ENCODE measurements at places on chromosomes 12 and 14.

GRCh38 chr12:60577607-60578006, 981.8 kb downstream of the SLC16A7 start:
- no peak for DNase-seq

DNA sequence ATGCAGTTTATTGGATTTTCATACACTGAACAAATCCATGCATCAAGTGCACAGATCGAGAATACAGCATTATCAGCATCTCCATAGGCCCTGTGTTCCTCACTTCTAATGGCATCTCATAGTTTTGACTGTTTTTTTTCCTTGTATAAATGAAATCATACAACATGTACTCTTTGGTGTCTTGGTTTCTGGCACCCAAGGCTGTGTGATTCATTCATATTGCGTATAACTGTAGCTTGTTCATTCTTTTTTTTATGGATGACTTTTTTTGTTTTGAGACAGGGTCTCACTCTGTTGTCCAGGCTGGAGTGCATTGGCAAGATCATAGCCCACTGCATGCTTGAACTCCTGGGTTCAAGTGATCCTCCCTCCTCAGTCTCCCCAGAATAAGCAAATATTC, 14.3 kb downstream of the RASSF8 start:
- DNase-seq: no peak

DNA sequence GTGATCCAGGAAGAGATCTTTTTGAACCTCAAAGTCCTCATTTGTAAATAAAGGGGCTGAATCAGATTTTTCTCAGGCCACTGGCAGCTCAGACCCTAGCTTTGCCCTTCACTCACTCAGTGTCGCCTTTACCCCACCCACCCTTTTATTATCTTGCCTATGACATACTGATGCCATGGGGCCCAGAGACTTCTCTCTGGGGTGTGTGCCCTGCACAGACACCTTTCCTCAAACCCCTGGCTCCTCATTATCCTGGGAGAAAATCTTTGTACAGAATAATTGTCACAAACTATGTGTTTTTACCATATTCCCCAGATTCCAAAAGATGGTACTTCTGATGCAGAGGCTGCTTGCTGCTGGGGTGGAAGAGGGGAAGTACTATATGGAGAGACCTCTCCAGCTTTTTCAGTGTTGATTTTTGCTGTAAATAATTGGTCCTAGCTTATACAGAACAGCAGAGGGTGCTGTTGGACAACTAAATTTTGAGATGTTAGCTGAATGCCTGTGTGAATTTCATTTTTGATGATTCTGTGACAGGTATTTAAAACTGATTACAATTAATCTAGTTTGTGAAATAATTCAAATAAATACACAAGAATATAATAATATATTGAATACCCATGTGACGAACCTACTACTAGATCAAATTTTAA, 53.9 kb upstream of the DCD start:
- DNase-seq: no peak

DNA sequence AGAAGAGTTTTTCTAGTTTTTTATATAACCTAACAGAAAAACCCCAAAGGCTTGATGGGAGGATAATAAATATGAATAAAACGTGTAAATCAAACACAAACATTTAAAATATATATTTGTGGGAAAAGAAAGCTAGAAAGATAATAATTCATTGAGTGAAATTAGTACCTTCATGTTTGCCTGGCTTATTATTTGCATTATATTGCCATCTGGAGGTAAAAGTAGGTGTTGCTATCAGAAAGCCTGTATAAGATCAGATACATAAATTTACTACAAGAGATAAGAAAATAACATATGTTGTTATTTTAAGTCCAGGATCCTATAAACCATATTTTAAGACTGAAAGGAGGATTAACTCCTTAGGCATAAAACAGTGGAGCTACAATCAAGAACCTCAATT, 77.7 kb downstream of the NTS start:
- DNase-seq: no peak

DNA sequence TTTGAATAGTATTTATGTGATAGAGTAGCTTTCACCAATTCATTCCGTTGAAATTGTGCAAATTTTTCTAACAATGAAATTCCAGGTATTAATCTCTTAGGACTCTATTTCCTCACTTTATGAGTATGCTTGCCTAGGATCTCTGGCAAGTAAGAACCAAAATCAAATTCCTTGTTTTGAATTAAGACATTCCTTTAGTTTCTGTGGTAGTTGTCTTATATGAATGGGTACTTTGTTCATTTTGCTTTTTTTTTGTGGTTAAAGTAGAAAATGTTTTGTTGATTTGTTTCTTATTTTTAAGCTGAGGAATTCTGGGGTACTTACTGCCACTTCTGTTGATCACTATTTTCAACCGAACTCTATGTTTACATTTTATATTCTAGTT, 59.8 kb downstream of the KITLG start:
- no peak for DNase-seq

- no peak for DNase-seq
Observed at GRCh38 chr12:80268924-80269749, 169.8 kb downstream of the OTOGL start.

GRCh38 chr14:30355431-30355913, 203.5 kb upstream of the G2E3 start:
- no peak for DNase-seq

DNA sequence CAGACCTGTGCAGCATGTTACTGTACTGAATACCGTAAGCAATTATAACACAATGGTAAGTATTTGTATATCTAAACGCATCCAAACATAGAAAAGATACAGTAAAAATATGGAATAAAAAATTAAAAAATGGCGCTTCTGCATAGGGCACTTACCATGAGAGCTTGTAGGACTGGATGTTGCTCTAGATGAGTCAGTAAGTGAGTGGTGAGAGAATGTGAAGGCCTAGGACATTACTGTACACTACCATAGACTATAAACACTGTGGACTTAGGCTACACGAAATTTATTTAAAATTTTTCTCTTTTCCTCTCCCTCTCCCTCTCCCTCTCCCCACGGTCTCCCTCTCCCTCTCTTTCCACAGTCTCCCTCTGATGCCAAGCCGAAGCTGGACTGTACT, 194.5 kb upstream of the CDKN3 start:
- DNase-seq: no peak

DNA sequence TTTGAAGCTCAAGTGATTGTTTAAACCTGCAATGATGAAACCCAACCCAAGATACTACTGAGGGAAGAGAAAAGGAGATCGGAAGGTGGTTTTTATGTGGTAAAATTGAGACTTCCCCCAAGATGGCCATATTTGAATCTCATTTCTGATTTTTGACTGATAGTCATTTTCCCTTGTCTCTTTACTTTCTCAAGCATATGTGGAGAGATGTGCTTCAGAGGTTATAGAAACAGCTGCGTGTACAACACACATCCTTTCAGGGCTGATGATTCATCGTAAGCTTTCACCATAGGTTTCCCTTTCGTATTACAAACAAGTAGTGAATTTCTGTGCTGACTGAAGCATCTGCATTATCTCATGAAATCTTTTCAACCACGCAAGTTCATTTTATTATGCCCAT, 276.2 kb downstream of the EMP1 start:
- no peak for DNase-seq

DNA sequence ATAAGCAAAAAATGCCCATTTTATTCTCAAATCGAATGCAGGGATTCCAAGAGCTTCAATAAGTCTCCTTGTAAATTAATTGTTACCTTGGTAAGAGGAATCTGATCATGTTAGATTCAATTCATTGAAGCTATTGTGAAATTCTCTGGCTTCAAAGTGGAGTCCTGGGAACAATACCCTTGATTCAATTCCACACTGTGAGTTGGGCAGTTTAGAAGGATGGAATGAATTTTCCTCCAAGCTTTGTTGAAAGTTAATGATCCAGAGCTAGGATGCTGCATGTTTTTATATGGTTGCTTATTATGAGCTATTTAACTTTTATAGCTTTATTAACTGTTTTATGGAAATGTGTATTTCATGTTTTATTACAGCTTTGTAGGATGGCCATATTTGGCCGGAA, 89.9 kb upstream of the IGF1 start:
- DNase-seq: no peak

DNA sequence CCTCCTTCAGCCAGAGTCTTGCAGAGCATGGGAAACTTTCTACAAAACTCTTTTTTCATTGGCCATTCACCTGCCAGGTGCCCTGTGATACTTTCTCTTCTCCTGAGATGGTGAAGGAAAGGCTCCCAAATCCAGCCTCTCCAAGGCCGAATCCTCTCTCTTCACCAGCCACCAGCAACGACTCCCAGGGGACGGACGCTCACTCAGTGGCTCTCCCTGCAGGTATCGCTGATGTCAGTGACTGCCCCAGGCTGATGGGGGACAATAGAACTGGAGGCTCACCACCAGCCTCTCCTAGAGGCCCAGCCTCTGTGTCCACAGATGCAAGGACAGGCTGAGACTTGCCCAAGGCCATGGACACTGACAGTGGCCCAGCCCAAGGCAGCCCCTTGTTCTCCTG, 204.1 kb downstream of the BCL11B start:
- no peak for DNase-seq

Measured in omental fat pad (tissue), 4 donors.